ENCODE measurements at places on chromosomes 4 and X. TPM values are rescaled to one million over a fixed set of nuclear protein-coding genes. Genes with fewer than 3 reads are reported as not detected.

DNA sequence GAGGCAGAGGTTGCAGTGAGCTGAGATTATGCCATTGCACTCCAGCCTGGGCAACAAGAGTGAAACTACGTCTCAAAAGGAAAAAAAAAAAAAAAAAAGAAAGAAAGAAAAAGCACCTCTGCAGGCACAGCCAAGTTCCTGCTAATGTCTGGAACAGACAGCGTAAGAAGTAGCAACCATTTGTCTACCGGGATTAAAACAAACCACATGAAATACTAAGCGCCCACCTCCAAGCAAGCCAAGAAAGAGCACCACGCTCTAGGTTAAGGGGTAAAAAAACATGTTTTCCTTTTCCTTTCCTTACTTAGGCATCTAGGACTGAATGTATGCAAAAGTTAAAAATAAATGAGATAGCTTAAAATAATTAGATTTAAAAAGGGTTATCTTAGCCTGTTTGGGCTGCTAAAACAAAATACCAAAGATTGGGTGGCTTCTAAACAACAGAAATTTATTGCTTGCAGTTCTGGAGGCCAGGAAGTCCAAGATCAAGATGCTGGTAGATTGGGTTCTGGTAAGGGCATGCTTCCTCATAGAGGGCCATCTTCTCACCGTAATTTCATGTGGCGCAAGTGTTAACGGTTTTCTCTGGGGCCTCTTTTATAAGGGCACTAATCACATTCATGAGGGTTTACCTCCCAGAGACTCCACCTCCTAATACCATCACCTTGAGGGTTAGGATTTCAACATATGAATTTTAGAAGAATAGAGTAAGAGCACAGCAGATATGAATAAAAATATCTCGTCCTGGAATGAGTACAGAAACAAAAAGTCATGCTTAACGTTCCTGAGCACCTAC is 12.3 kb downstream of the GPC4 start:
- no peak for DNase-seq

DNA sequence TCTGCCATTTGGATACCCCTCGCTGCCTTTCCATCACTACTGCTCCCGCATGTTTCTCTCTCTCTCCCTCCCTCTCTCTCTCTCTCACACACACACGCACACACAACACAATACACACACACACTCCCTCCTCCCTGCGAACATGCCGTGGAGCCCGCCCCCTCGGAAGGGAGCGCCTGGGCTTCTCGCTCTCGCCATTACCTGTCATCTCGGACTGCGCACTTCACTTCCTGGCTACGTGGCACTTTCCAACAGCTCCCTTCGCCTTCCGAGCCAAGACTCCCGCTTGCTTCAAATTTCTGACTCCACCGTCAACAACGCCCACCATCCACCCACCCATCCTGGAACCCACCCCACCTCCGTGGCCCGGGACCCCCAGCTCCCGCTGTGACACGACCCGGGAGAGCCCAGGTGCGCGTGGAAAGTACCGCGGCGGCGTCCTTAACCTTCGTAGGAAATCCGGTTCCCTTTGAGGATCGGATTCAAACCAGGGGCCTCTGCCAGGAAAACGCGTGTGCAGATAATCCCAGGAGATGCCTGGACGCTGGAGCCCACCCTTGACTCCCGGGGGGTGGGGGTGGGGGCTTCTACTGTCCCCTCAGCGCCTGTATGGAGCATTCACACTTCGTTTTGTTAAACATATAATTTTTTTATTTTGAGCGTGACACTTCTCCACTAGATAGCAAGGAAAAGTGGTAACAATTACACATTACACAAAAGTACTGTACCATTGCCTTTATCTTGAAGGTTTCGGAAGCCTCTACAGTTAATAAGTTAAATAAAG is 12.5 kb downstream of the ARX start:
- no peak for DNase-seq

The MTNR1A gene
- total RNA-seq = not detected

The TMEM150C gene
- total RNA-seq = not detected

DNA sequence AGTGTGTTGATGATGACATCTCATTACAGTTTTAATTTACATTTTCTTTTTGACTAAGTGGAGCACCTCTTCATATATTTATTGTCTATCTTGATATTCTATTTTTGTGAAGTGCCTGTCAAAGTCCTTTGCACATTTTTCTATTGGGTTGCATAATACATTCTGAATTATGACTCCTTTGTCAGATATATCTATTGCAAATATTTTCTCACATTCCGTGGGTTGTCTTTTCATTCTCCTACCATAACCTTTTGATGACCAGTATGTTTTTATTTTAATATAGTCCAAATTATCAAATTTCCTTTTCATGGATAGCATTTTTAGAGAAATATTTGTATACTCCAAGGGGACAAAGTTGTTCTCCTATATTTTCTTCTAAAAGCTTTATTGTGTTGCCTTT is 126.4 kb downstream of the PJA1 start:
- DNase-seq = no peak

The DCAF12L2 gene
- total RNA-seq = not detected
